ENCODE measurements at places on chromosomes 6 and 20. TPM values are rescaled to one million over a fixed set of nuclear protein-coding genes. Genes with fewer than 3 reads are reported as not detected.

DNA sequence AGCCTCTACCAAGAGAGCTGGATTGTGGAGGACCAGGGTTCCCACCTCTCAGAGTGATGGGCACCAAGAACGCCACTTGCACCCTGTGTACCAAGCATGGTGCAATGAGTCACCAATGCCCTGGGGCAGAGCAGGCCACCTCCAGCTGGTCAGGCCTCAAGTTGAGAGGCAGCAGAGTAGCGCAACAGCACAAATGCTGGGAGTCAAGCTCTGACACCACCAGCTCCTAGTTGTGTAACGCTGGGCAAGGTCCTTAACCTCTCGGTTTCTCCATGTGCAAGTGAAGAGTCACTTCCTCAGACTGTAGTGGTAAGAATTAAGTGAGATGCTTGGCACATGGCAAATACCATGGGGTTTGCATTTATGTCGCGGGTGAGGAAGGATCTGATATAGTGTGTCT, 25.6 kb downstream of the GFOD1 start:
- peak; percentile 94 for DNase-seq

RSPO4 gene
- polyA plus RNA-seq = not detected

DNA sequence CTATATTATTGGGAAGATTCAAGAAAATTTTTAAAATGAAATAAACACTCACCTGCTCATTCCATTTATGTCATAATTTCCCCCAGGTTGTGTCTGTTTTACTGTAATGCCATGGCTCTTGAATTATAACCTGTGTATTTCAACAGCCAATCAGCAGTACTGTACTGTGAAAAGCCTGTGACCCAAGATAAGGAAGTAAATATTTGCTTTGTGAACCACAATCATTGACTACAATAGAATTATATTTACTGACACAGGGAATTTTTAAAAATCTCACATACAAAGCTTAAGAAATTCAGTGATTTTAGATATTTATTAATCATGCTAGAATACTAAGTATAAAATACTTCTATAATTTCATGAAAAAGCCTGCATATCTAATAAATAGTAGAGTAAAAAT, 6.0 kb downstream of the RGS17 start:
- no peak for DNase-seq

- DNase-seq = no peak
Measured at GRCh38 chr20:19412254-19412653, 199.8 kb downstream of the SLC24A3 start.

GRCh38 chr20:50862546-50862945, 67.7 kb downstream of the BCAS4 start:
- DNase-seq = no peak

DNA sequence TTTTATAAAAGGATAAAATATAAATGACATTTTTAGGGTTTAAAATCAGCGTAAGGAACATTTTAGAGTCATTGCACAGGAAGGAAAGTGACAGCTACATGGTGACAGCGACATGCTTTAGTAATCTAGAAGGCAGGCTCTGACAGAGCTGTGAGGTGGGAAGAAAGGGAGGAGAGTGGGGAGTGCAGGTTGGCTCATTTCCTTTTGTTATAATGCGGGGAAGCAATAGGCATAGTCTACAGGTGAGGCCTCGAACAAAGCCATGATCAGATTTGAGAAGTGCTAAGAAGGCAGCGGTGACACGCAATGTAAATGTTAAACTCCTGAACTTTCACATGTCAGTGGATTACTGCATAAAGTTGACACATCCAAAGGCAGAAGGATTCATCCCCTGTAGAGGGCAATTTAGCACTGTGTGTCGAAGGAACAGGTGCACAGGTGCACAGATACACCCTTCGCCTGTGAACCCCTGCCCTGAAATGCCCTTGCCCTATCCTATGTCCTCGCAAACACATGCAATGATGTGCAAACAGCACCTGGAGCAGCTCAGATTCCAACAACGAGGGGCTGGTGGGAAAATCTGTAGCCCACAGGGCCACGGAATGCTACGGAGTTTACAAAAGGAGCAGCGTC, 32.4 kb upstream of the SMOC2 start:
- DNase-seq = no peak

DDX27 gene
- 30.9 TPM for polyA plus RNA-seq

DNA sequence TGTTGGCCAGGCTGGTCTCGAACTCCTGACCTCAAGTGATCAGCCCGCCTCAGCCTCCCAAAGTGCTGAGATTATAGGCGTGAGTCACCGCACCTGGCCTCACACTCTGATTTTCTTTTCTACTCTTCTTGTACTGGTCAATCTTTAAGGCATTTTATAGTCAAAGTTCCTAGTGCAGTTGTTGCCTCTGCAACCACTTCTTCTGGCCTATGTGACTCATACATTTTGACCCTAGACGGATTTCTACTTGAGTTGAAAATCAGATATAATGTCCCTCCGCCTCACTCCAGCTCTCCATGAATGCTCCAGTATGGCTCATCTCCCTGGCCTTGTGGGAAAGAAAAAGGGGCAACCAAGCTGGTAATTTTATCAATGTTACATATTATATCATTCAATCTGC, 42.4 kb downstream of the TNFRSF21 start:
- no peak for DNase-seq

GRCh38 chr6:9543649-9544048, 871.2 kb downstream of the TFAP2A start:
- no peak for DNase-seq
